DND-41 (cell line): ENCODE measurements at places on chromosomes 7 and 10.

DNA sequence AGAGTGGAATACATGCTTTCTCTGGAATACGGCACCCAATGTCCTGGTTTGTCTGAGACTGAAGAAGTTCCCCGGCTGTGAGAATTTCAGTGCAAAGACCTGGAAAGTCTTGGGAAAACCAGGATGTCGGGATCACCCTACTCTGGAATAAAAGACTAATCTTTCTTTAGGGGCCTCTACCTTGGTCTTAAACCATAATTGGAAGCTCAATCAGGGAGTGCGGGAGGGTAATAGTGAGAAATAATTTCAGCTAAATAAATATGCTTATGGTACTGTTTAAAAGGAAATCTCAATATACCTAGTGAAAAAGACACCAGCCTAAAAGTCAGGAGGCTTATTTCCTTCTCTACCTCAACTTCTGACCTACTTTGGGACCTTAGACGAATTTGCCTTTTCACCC is 236.1 kb upstream of the GLI3 start:
- DNase-seq = no peak

- DNase-seq = no peak
These were observed 70.9 kb downstream of the CARD11 start for GRCh38 chr7:2972835-2973161.

DNA sequence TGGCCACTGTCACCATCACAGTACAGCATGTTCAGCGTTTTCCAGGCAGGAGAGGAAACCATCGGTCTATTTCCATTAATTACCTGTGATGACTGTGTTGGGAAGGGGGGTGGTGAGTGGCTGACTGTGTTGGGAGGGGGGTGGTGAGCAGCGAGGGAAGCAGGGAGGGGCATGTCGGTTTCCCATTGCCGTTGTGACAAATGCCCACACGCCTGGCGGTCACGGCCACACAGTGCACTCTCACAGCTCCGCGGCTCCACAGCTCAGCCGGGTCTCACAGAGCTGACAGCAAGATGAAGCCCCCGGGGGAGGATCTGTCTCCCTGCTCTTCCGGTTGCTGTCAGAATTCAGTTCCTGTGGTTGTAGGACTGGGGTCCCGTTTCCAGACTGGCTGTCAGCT is 39.0 kb downstream of the AP5Z1 start:
- DNase-seq = no peak

GRCh38 chr7:13098161-13098560 is 410.7 kb downstream of the ARL4A start:
- DNase-seq = no peak

DNA sequence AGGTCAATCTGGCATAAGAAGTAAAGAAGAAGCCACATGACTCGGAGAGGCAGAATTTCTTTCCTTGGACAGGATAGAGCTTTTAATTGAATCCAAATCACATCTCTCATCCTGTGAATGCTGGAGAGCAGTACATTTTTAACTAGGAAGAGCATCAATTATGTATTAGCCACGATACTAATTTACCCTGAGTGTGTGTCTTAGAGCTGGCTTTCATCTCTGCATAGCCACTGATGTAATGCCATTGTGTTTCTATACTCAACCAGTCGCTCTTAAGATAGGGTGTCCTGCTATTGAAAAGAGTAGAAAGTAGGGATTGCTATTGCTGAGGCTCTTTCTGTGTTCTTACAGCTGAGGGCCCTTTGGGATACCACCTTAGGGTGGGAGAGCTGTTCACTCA is 280.3 kb downstream of the AUTS2 start:
- DNase-seq = no peak

DNA sequence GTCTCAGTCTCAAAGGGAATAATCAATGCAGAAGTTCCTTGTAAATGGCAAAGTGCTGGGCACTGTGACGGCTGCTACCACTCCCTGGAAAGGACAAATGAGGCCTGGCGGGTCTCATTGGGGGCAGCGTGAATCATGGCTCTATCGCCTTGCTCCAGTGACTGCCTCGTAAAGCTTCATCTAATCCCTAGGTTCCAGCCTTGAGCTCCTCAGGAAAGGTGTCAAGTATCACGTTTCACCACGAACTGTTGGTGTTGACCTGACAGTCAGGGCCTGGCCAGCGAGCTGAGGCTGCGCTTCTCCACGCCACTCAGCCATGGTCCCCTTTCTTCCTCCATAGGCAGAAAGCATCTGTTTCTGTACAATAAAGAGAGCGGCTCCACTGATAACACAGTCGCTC is 126.7 kb upstream of the ZNF32 start:
- DNase-seq = no peak

DNA sequence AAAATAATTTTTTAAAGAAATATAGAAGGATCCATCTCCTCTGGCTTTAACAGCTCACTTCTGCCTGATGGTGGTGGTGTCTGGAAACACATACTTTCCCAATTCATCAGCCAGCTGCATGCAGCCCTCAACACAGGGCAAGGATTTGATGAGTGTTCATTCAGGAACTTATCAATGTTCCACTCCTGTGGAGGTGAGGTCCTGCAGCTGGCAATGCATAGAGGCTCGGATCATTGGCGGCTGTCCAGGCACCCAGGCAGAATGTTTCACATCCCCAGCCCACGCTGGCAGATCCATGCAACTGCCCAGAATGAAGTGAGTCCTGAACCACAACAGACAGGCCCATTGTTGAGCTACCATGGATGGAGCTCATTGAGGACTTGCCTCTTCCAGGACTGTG is 55.2 kb upstream of the KCNMA1 start:
- DNase-seq = no peak

DNA sequence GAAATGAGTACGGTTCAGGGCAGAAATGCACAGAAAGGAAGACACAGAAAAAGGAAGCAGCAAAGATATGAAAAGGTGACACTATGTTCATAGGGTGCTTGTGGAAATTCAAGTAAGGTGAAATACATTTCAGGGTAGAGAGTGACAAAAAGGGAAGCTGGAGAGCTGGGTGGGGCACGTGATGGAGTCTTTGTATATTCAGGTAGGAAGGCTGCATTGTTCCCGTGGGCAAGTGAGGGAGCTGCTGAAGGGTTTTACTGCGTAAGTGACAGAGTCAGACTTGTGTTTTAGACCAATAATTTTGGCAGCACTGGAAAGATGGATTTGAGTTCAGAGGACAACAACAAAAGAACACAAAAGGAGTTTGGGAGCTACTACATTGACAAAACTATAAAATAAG is 35.3 kb upstream of the ANK3 start:
- no peak for DNase-seq

DNA sequence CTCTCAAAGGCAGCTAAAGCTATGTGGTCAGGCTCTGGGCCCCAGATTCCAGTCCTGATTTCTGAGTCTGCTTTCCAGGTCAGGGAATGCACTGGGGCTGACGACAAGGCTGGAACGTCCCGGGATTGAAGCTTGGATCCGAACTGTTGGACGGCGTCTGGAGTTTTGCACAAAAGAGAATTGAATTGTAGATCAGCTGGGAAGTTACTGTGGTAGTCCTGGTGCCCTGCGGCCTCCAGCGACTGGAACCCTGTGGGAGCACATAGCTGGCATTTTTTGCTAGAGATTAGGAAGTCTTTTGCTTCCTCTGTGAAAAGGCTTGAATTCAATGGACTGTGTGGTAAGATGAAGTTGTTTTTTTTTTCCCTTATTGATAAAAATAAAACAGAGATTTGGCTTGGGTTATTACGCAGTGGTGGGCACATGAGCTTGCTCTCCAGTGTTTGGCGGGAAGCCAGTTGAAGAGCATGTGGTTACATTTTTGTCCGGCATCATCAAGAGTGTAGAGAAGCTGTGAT is at the start of gene HK1:
Gene HK1, plus strand, starts transcription at position 51 of the 518 bp plus-strand sequence.
- no peak for DNase-seq

DNA sequence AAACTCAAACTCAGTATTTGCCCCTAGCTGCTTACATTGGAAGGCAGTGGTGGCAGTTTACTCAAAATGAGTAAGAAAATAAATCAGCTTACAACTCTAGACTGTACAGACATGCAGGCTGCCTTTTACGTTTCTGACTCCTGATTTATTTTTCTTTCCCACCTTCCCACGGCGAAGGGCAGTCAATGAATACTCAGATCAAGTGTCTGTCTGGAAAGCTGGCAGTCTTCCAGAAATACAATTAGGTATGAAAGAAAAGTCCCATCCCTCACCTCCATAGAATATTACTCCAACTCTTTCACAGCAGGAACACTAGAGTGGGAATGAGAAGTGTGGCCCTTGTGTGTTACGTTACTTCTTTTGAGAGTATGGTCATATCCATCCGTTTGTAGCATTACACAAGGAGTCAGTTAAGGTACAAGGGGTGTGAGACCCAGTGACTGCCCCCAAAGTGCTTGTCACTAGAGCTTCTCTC is 1.3 kb upstream of the PAPSS2 start:
- DNase-seq = no peak

GRCh38 chr7:112407261-112407660 is 43.0 kb upstream of the IFRD1 start:
- no peak for DNase-seq

DNA sequence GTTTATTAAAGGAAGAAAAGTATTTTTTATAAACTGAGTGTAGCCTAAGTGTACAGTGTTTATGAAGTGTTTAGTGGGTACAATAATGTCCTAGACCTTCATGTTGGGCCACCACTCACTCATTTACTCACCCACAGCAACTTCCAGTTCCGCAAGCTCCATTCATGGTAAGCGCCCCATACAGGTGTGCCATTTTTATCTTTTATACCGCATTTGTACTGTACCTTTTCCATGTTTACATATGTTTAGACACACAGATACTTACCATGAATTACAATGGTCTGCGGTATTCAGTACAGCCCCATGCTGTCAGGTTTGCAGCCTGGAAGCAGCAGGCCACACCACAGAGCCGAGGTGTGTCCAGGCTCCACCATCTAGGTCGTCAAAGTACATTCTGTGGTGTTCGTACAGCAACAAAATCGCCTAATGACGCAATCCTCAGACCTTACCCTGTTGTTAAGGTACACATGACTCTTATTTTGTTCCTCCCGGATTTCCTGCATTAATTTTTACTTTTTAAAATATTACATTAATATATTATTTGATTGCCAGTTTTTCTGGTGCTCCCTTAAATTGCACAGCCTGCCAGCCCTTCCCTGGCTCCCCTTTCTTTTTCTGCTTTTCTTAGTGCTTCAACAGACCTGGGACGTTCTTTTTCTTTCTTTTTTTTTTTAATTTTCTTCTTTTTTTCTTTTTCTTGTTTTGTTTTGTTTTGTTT is 881 bp upstream of the SSBP1 start:
- peak; percentile 15 for DNase-seq

DNA sequence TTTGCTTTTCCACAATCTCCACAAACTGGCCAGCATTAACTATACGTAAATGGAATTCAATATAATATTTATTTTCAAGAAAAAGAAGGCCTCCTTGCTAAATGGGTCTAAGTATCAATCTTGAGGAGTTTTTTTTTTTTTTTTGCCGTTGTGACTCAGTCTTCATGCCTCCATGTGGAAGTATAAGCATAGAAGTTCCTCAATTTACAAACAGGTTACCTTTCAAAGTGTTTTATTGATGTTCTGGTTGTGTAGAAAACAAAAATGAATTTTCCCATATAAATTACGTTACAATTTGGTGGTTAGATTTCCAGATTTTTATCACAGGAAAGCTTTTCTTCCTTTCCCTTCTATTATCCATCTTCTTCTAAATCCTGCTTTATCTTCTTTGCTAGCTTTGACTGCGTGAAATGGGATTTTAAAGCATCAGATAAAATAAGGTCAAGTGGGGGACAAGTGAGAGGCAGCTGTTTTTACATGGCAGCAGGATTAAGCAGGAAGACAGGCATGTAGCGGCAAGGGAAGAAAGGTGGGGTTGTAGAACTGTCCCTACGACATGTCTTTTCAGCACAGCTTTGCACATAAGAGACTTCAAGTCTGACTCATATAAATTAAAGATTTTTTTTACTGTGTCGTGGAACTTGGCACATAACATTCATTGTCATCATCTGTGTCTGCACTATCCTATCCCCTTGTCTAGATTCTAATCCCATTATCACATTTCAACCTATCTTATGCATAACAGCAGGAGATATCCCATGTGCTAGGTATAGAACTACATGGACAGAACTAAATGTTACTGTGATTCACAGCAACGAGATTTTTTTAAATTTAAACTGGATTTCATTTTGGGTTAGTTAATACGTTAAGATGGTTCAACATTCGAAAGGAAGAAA is 135.3 kb upstream of the FAM3C start:
- DNase-seq = no peak

- no peak for DNase-seq
These were observed 68.2 kb downstream of the CUX1 start for GRCh38 chr7:101885597-101885955.

DNA sequence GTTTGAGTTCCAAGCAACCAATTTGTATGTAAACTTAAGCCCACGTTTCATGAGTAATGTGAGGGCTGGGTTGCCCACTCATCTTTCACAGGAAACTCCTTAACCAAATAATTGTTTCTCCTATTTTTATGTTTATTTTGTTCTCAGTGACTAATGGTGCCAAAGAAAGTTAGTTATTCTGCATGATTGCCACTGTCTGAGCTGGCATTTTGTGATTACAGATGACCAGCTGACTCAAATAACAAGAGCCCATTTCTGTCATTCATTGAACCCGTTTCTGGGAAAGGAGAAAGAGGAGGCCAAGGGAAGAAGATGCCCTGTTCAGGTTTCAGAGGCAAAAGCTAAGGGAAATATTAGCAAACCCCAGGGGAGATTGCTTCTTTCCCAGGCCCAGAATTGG is 186.9 kb upstream of the MYO3A start:
- no peak for DNase-seq

- DNase-seq = no peak
These were observed at the start of gene PRKAG2 for GRCh38 chr7:151876899-151877777. TSS of gene PRKAG2 (minus strand) at chr7:151877115. CDS start at chr7:151876620, 495 bp downstream.

- no peak for DNase-seq
These were observed 74.3 kb upstream of the TOMM7 start for GRCh38 chr7:22896917-22897316.

DNA sequence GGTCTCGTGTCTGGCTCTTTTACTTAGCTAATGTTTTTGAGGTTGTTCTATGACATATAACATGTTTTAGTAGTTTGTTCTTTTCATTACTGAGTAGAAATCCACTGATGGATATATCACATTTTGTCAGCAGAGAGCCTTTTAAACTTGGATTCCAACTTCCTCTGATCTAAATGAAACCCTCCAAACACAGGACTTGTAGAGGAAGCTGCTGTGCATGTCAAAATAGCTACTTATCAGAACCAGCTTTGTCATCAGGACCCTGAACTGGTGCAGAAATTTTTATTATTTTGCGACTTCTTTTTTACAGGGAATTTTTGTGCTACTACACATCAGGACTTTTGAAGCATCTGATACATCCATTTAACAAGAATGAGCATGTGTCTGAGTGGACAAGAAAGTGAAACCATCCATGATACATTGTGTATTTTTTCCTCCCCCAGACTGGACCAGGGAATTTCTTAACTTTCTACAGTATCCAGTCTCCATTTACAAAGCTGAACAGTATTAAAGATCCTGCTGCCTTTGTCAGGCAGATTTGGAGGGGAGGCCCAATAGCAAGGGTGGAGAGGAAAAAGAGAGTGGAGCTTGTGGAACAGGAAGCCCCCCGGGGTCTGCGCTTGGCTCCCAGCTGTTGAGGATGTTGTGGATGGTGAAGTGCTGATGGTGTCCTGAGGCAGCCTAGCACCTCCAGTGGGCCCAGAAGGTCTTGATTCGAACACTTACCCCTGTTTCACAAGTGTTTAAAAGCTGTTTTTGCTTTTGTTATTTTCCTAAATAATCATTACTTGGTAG is 29.3 kb upstream of the MTPAP start:
- DNase-seq = no peak

GRCh38 chr10:119357412-119358151 is 150.2 kb downstream of the GRK5 start:
- no peak for DNase-seq

- DNase-seq = no peak
These were observed 220.2 kb downstream of the SNX10 start for GRCh38 chr7:26511866-26512265.

- no peak for DNase-seq
These were observed 80.9 kb downstream of the DIP2C start for GRCh38 chr10:608331-609261.
